ENCODE measurements at places on chromosomes 12 and 14.

DNA sequence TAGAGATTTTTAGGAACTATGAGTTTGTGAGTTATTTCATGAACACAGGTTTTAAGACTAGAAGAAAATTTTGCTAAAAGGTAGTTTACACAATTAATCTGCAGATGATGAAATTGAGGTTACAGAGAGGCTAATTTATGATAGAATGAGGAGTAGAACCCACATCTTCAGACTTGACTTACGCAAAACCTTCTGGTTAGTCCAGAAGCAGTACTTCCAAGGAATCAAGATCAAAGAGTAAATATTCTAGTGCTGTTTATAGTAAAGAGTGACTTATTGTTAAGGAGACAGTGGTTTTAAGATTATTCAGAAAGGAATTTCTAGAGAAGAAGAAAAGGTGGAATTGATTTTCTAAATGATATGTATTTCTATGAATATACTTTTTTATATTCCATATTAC lies 10.6 kb upstream of the KITLG start:
- no peak for DNase-seq

GRCh38 chr12:47362126-47362705 lies 282.5 kb upstream of the AMIGO2 start:
- no peak for DNase-seq

DNA sequence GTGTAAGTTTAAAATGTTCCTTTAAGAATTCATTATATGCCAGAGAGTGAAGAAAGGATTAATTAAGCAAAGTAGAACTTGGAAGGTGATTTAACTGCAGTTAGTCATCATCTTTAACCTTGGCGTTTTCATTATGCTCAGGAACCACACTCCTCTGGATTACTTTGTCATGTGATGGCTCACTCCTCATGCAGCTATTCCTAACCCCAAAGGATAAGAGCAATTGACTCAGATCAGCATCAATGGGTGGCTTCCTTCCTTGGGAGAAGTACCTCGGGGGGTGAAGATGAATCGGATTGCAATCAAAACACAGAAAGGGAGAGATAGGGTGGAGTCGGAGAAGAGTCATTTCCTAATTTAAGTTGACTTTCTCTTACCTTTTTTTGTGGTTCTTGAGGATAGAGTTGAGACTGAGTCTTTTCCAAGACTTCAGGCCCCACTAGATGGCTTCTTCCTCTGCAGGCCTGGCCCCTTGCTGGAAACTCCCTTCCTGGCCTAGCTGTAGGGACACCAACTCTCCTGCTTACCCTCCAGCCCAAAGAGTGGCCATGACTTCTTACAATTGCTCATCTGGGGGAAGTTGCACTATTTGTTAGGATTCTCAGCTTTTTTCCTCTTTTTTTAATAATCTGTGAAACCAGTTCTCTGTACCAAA lies 238.6 kb upstream of the DDHD1 start:
- DNase-seq = no peak

DNA sequence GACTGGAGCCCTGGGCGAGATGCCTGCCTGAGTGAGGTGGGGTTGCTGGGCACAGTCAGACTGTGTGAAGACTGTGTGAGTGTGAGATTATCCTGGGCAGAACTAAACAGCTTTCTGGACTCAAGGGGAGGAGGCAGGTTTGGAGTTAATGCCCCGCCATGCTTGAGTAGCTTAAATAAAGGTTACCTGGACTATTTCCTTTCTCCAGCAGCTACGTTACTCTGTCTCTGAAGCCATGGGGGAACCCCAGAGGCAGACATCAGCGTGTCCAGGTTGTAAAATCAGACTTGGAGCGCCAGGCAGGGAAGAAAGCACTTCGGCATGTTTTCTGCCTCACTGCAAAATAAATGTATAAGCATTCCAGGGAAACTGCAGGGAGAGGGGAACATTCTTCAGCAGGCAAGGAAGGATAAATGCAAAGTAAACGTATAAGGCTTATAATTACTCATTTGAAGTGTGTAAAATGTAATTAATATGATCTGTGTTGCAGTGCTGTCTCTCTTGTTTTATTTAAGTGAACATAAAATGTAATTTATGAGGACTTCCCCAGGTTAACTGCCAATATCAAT lies 129.7 kb downstream of the CHST11 start:
- no peak for DNase-seq

GRCh38 chr14:59566296-59566695 lies 10.3 kb downstream of the CCDC175 start:
- DNase-seq = no peak

GRCh38 chr12:124506832-124507153 lies 60.6 kb downstream of the NCOR2 start:
- DNase-seq = no peak

GRCh38 chr12:111094157-111095010 lies 174.0 kb upstream of the MYL2 start:
- DNase-seq = no peak

DNA sequence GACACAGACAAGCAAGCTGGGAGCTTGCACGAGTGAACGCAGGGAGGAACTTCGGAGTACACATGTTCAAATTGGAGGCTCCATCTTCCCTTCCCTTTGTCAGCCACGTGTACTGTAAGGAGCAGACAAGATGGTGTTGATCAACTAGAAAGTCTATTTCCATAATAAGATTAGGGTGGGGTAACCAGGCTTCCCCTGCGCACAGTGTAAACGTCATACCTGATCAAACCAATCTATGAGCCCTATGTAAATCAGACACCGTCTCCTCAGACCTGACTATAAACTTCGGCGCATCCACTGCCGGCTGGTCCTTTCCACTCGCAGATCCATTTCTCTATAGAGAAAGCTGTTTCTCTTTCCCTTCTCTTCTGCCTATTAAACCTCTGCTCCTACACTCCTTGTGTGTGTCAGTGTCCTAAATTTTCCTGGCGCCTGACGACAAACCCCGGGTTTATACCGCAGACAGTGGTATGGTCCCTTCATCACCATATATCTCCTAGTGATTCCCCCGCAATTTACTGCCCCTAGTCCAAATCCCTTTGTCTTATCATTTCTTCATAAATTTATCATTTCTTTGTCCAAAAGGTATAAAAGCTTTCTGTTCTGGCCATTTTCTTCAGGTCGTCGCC lies 7.5 kb upstream of the ETFBKMT start:
- no peak for DNase-seq

DNA sequence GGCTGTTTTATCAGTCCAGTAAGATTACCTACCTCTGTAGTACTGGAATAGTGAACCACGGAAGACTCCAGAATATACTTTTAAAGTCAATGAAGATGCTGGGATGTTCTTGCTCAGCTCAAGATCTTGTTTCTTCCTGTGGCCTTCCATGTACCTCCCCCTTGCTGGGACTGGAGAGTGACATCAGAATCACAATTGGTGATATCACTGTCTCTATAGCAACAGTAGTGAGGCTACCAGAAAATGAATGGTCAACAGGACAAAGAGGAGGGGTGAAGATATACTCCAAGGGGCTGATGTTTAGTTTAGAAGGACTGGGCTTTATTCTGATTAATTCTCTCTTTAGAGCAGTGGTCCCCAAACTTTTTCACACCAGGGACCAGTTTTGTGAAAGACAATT lies 3.8 kb downstream of the AKAP3 start:
- DNase-seq = no peak

GRCh38 chr14:77055981-77056380 lies 27.5 kb upstream of the IRF2BPL start:
- DNase-seq = no peak

DNA sequence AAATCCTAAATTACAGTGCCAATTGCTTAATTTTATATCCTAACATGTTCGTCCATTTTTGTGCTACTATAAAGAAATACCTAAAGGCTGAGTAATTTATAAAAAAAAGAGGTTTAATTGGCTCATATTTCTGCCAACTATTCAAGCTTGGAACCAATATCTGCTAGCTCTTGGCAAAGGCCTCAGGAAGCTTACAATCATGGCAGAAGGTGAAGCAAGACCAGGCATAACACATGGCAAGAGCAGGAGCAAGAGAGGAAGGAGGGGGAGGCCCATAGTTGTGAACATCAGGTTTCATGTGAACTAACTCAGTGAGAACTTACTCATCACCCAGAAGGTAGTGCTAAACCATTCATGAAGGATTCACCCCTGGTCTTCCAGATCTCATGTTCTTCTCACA lies 494.3 kb downstream of the CCER1 start:
- DNase-seq = no peak

- no peak for DNase-seq
Measured at GRCh38 chr12:666766-667308, 3.6 kb upstream of the NINJ2 start.

- no peak for DNase-seq
Measured at GRCh38 chr12:71415336-71416231, 24.0 kb upstream of the LGR5 start.

- DNase-seq = no peak
Measured at GRCh38 chr14:89194376-89194775, 222.7 kb downstream of the FOXN3 start.

- DNase-seq = no peak
Measured at GRCh38 chr14:51817326-51817725, 43.1 kb upstream of the GNG2 start.

- no peak for DNase-seq
Measured at GRCh38 chr14:100388103-100389054, 65.2 kb downstream of the SLC25A47 start.

GRCh38 chr12:39752482-39753137 lies 133.0 kb upstream of the ABCD2 start:
- no peak for DNase-seq

DNA sequence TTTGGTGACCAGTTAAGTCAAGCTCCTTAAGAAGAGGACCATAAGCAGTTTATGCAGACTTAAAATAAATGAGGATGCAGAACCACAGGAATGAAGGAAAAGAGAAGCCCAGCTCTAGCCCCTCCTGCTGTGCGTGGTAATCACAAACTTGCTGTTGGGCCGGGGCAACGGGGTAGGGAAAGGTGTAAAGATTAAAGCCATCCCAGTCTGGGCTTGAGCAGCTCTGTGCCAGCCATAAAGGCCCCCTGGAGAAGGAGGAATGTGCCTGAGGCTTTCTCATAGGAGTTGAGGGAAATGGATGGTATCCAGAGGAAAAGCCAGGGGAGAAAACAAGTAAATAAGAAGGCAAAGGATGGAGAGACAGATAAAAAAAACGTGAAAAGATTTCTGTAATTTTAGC lies 25.1 kb downstream of the TEP1 start:
- DNase-seq = no peak

DNA sequence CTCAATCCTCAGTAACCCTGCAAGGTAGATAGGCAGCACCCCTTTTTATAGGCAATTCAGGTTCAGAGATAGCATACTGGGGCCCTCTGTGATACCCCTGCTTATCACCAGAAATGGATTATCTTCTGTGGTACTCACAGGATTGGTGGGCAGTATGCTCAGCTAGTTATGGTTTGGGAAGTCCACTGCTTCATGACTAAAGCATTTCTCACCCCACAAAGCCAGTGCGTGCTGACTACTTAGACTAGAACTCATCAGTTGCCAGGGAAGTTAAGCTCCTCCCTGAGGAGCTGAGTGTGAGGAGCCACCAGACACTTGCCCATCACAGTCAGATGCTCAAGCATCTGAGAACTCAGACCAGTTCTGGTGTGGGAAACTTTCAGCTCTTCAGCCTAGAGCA lies 76.3 kb downstream of the SCAF11 start:
- no peak for DNase-seq

DNA sequence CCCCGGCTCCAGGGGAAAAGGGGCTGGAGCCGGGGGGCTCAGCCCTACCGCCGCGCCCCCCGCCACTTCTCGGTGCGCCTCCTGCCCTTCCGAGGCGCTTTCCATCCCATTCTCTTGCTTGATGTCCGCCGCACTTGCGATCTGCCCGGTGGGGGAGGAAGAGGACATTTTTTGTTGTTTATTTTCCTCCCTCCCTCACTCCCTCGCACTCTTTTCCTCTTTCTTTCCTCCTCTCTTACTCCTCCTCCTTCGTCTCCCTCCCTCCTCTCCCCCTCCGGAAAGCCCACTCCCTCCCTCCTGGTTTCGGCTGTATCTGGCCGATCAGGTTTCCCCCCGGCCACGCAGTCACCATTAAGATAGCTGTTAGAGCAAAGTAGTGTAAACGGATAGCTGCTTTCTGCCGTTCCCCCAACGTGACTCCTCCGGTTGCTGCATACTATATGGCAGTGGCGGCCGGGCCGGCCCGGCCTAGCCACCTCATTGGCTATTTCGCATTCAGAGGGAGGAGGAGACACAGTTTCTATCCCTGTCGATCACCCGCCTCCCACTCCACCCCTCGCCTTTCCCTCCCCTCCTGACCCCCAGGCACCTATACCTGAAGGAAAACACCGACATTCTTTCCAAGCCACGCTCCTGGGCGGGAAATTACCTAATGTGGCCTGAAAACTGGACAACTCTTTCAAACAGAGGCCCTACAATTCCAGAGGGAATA lies at the start of gene SIX4:
SIX4 (minus strand) TSS at position 445 of the 712 bp plus-strand sequence; CDS start at position 168, 277 bp downstream.
- peak; percentile 52 for DNase-seq

GRCh38 chr14:31828946-31829868 lies 247.9 kb upstream of the ARHGAP5 start:
- DNase-seq = peak; percentile 82

- DNase-seq = no peak
Measured at GRCh38 chr12:6925239-6925539, 2.6 kb upstream of the ATN1 start.

DNA sequence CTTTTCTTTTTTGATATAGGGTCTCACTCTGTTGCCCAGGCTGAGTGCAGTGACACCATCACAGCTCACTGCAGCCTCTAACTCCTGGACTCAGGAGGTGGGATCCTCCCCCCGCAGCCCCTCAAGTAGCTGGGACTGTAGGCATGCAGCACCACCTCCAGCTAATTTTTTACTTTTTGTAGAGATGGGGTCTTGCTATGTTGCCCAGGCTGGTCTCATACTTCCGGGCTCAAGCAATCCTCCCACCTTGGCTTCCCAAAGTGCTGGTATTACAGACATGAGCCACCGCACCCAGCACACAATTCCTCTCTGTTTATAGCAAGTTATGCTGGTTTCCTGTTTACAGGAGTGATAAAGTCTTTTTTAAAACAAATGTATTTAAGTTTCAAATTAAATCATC lies 39.5 kb upstream of the HIF1A start:
- DNase-seq = no peak

GRCh38 chr14:90424075-90424474 lies 27.2 kb downstream of the CALM1 start:
- no peak for DNase-seq

DNA sequence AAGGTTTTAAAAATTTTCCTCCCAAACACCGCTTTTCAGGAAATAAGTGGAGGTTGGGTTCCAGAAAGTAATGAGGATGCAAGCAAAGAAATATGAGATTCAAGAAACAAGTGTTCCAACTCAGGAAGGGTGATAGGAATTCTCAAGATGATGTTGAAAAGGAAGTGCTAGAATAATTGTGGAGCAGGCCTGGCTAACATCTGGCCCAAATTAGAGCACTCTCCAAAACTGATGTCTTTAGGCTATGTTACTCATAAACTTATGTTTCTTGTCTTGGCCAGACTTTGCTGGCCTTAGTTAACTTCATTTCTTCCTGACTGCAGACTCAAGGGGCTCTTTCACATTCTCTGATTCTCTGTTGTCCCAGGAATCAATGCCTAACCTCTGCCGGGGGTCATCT lies 116.3 kb downstream of the TMTC3 start:
- peak; percentile 35 for DNase-seq

- peak; percentile 54 for DNase-seq
Measured at GRCh38 chr14:30994681-30995620, 30.5 kb upstream of the AP4S1 start.

All from forelimb muscle (tissue), 1 donor.